M059J (cell line): ENCODE measurements at places on chromosomes 13 and 19. TPM values are rescaled to one million over a fixed set of nuclear protein-coding genes. Genes with fewer than 3 reads are reported as not detected.

DNA sequence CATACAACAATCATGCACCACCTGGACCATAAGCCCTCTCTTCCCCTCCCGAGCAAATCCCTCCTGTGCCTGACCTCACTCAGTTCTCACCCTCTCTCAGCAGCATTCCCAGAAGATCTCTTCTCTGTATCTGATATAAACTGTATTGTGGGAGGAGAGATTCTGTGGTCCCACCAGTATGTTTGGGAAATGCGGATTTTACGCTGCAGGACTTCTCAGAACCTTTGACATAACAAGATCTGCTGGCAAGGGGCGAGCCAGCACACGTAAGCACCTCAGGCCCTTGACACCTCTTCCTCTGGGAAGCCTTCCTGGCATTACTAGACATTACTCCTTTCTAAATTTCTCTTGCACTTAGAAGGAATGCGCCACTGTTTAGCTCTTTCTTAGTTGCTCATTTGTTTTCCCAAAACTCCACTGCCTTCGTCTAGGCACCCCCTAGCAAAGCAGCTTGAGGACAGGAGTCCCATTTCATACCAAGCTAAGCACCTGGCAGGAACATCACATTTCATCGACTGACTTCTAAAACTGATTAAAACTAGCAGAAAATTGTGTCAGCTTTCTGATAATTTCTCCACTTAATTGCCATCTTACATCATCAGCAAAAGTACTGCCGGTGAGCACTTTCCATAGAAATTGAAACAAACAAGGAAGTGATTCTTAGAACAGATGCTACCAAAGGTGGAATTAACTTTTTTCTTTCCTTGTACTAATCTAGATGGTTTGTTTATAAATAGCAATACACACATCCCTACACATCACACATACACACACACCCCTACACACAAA is 63.2 kb downstream of the CCDC70 start:
- no peak for DNase-seq

- DNase-seq: no peak
These were observed 88.4 kb downstream of the FOXO1 start for GRCh38 chr13:40578055-40578454.

- no peak for DNase-seq
These were observed 11.9 kb downstream of the EPS8L1 start for GRCh38 chr19:55087542-55087901.

DNA sequence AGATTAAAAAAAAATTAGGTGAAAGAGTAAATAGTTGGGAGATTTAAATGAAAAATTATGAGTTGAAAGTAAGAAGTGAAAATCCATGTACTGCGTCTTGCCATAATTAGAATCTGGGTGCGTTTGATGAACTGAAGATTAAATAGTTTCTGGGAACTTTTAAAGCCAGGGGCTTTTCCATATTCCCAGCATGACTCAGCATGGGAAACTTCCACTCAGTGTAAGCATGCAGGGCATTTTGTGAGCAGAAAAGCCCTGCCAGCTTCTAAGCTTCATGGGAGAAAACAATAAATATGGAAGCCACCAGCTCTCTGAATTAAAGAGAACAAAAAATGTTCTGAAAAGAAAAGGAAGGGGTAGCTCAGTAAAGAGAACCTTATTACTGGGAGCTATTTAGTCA is 62.0 kb upstream of the EDNRB start:
- DNase-seq: peak; percentile 72

DNA sequence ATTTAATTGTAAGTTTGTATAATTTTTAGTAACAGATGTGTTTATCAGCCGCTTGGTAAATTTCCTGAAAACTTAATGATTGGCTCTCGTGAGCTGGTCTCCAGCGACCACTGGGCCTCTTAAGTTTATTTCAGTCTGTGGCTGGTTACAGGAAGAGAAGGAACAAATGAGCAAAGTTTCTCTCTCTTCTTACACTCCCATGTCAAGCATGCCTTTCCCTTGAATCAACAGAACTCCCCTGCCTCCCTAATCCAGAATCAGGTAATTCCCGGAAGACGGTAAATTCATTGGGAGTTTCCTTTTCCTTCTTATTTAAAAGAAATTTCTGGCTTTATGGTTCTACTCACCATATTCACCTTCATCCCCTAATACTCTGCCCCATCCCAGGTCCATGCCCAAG is 52.5 kb upstream of the POMP start:
- DNase-seq: no peak

GRCh38 chr19:15864824-15865223 is 33.0 kb downstream of the CYP4F2 start:
- DNase-seq: peak; percentile 39

GRCh38 chr19:4061683-4062418 is 4.8 kb downstream of the ZBTB7A start:
- no peak for DNase-seq

DNA sequence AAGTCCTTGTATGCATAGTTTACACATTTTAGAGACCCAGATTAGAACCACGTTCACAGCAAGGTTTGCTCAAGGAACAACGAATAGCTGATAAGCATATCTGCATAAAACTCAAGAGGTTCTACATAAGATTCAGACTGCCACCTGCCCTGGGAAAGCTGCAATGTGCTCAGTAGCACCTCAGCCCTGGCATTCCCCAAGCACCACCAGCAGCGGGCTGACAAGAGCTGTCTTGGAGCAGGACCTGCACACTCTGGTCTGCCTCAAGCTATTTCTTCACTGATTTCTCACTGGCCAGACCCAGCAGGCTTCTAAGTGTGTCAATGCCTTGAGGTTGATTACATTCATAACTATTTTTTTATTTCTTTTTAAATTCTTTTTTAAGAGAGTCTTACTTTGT is 65.8 kb upstream of the UQCRFS1 start:
- DNase-seq: no peak

GRCh38 chr19:5738423-5738822 is 18.0 kb downstream of the CATSPERD start:
- peak; percentile 70 for DNase-seq

Gene EFNA2
- total RNA-seq: not detected in 2 replicates

Gene SERP2
- 5.8 TPM in 2 replicates for total RNA-seq

Gene VMAC
- 1.6 and 4.4 TPM in 2 replicates for total RNA-seq

Gene ZNF470
- 1.5 and 2.5 TPM in 2 replicates for total RNA-seq

Gene CABP5
- 1.1 and 2.8 TPM in 2 replicates for total RNA-seq
